ENCODE measurements at places on chromosomes 5 and 9.

DNA sequence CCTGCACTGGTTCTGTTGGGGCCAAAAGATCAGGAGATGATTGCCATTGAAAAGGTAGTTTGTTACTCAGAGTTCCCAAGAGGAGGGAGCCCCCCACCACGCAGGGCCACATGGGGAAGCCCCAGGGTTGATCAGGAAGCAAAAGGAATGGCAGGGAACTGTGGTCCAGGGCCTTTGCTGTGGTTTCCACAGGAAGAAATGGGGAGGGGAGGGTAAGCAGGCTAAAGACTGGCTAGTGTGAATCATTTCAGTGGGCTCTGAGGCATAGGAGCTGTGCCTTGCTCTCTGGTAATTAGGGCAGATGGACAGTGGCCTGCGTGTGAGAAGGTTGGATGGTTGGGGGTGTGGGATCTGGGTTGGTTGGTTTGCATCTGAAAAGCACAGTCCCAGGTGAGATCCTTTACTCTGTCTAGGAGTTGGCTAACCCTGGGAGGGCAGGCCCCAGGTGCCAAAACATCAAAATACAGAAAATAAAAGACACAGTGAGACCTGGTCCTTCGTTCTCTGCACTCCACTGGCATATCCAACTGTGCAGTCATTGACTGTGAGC is 66.1 kb downstream of the PTPDC1 start:
- no peak for DNase-seq

DNA sequence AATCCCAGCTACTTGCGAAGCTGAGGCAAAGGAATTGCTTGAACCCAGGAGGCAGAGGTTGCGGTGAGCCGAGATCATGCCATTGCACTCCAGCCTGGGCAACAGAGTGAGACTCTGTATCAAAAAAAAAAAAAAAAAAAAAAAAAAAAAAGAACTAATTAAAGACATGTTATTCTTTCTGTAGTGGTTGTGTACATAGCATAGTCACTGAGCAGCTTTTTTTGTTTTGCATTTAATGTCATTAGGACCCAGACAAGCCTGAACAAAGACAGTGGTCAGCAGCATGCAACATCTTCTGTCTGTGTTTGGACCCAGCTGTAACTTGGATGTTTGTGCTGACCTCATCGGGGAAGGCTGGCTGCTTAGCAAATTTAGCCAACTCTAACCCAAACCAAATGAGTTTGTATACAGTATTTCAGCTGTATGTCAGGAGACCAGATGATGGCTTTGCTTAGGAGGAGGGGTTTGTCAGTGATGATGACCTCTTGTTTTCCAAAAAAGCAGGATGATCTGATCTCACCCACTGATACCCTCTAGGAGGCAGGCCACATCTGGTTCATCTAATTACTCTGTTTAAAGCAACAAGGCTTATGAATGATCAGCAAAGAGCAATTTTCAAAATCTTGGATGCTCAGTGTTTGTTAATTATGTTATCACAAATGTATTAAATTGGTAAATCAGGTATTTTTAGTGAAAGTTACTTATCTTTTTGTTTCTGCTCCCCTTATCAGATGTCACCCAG is 39.5 kb downstream of the SNCAIP start:
- DNase-seq, result no peak

GRCh38 chr9:133347515-133347984 is 381 bp downstream of the MED22 start:
- peak; percentile 40 for DNase-seq

GRCh38 chr9:108664309-108665255 is 191.2 kb downstream of the ACTL7B start:
- no peak for DNase-seq

DNA sequence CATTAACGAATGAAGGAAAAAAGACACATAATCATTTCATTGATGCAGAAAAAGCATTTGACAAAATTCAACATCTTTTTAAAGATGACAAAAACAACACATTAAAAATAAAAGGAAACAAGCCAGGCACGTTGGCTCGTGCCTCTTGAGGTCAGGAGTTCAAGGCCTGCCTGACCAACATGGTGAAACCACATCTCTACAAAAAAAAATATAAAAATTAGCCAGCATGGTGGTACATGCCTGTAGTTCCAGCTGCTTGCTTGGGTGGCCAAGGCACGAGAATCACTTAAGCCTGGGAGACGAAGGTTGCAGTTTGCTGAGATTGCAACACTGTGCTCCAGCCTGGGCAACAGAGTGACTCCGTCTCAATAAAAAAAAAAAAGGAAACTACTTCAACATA is 77.0 kb downstream of the ERCC6L2 start:
- no peak for DNase-seq

GRCh38 chr9:89225991-89226471 is 47.4 kb upstream of the SHC3 start:
- DNase-seq, result no peak
